ENCODE measurements at places on chromosomes 11 and 22.

DNA sequence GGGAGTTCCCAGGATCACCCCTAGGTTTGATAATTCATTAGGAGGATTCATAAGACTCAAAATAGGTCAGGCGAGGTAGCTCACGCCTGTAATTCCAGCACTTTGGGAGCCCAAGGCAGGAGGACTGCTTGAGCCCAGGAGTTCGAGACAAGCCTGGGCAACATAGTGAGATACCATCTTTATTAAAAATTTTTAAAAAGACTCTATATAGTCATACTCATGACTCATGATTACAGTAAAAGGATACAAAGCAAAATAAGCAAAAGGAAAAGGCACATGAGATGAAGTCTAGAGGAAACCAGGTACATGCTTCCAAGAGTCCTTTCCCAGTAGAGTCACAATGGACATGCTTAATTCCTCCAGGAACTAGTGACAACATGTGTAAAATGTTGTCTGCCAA is 13.9 kb upstream of the PTS start:
- DNase-seq = no peak

GRCh38 chr22:49774499-49775151 is 53.0 kb downstream of the BRD1 start:
- no peak for DNase-seq

DNA sequence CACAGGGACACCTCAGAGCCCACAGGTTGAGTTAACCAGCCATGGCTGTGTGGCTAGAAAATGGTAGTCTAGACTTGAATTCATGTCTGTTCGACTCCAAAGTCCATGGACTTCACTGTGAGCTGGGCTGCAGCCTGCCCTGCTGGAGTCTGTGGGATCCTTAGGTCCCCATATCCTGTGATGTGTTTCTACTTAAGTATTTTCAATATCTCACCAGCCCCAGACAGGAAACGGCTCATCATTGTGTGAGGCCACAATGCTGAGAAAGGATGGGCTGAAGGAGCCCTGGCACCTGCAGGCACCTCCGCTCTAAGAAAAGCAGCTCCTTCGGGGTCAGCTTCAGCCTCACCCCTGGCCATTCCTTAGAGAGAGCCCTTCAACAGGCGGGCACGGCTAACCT is 93.1 kb downstream of the NAT10 start:
- DNase-seq = no peak

- DNase-seq = no peak
Observed at GRCh38 chr11:66042227-66042995, 6.5 kb downstream of the GAL3ST3 start.

DNA sequence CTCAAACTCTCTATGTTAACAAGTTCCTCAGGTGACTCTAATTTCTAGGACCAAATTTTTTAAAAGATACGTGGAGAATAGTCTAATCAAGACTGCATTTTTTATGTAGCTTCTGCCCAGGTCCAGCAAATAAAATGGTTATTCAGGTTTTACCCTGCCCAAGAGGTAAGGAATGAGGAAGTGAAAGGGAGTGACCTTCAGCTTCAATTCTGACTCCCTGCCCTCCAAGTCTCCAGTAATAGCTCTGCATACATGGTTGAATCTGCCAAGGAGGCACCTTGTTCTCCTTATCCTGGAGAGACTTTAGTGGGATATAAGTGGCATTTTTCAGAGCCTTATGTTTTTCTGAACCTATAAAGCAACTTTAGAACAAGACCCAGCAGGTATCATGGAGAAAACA is 15.5 kb downstream of the MUC15 start:
- DNase-seq = no peak

GRCh38 chr22:48449466-48450187 is 1378.0 kb downstream of the BRD1 start:
- no peak for DNase-seq

DNA sequence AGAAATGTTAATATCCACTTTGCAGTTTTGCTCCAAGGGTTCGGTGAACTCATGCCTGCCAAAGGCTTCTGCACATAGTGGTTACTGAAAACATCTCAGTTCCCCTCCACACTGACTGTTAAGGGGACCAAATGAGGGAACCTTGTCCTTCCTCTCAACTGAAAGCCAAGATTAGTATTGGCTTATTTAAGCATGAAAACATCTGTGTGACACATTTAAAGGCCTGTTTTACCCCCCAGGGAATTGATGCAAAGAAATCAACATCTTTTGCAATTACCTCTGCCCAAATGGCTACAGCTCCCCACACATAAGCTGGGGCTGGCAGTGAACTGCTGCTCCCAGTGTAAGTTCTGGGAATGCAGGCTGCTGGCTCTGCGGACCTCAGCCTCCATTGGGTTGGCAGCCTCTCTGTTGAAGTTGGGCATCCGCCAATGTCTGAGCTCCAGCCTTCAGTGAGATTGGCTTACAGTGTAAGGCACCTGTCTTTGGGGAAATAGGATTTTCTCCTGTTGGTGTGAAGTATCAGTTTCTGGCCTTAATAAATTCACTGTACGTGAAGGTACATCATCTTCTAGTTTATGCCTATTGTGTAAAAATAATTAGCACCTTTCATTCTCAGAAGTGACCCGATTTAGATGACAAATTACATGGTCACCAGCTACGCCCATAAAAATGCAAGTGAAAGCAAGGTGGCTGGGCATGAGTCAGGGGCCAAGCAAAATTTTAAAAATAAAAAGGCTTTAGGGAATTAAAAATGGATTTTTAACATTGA is 213.4 kb upstream of the SYN3 start:
- peak; percentile 82 for DNase-seq

GRCh38 chr11:95716266-95716665 is 73.3 kb downstream of the FAM76B start:
- DNase-seq = no peak

- DNase-seq = no peak
Observed at GRCh38 chr11:26677566-26677965, 44.3 kb downstream of the SLC5A12 start.

GRCh38 chr22:50729391-50730012 is 8.5 kb upstream of the ACR start:
- no peak for DNase-seq

DNA sequence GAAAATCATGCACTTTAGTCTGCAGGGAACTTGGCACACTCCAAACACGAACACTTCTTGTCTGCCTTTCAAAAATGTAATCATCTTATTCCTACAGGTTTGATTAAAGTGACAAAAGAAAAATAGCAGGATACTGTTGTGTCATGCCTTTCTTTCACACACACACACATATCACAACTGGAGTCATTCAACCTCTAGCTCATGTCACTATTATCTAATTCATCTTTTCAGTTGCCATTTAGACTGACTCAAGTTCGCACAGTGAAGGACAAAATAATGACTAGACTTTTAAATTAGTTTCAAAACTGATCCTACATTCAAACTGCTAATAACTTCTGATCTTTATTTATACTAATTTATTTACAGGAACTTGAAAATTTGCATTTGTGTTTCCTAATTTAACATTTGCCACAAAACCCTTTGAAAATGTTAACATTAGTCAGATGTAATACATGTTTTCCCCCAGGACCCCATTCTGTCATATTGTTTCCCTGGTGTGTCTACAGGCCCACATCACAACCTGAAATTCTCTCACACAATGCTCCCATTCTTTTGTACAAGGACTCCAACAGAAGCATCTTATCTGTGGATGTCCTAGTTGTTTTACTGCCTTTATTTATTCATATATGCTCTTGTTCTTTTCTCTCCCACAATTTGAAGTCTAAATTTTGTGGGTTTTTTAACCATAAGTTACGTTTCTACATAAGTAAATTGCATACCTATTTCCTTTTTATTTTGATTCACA is 171.1 kb downstream of the GRIA4 start:
- DNase-seq = no peak

DNA sequence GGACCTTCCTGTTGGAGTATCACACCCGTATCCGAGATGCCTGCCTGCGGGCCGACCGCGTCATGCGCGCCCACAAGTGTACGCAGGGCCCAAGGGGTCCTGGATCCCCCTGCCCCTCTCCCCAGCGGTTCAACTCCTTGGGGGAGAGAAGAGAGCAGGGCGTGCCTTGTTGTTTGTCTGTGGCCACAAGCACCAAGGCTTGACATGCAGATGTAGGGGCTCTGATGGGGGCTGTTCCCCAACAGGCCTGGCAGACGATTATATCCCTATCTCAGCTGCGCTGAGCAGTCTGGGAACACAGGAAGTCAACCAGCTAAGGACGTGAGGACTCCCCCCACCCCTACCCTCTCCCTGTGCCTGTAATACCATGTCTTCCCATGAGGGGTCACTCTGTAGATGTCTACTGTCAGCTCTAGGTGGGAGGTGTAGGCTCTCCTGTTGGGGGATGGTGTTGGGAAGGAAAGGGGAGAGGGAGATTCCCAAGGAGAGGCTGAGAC is 6.8 kb downstream of the CFL1 start:
- no peak for DNase-seq

- no peak for DNase-seq
Observed at GRCh38 chr22:34324763-34325162, 404.5 kb upstream of the LARGE1 start.

GRCh38 chr11:128098781-128099180 is 488.6 kb downstream of the ETS1 start:
- DNase-seq = no peak

DNA sequence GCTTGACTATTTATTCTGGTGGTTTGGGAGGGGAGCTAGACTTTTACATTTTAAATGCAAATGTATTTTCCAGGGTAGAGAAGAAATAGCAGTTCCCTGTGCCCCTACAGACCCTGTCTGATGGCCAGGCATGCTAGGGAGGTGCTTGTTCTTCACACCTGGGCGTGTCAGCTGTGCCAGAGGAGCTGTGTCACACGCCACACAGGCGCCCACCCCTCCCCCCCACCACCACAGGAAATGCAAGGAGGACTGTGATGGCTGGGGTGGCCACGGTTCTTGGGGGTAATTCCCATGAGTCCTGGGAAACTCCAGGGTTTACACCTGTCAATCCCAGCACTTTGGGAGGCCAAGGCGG is 82.2 kb downstream of the FLI1 start:
- no peak for DNase-seq

DNA sequence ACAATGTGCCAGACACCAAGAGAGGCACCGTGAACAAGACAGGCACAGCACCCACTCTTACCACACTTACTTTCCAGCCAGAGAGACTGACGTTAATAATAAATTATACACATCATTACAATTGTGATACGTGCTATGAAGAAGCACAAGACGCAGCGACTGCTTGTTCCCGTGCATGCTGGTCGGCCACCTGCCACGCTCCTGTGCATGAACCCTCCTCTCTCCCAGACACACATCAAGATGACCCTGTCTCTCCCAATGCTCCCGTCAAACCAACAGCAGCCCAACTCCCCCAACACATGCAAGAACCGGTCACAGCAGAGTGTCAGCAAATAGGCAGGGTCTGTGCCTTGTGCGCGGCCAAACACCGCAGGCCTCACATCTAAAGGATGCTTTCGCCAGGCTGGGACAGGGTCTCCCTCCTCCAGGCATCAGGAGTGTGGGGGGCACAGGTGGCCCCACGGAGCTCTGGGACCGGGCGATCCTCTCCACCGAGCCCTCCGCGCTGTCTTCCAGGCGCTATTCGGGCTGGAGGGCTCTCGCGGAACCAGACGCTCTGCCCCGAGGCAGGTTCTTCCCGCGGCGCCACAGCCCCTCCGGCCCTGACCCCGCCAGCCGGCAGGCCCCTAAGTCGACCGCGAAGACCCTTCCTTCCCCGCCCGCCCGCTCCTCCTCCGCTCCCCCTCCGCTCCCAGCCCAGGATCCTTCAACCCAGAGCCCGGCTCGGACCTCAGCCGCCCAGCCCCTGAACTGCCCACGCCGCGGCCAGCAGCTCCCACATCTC is 533 bp downstream of the SERGEF start:
- DNase-seq = peak; percentile 27

DNA sequence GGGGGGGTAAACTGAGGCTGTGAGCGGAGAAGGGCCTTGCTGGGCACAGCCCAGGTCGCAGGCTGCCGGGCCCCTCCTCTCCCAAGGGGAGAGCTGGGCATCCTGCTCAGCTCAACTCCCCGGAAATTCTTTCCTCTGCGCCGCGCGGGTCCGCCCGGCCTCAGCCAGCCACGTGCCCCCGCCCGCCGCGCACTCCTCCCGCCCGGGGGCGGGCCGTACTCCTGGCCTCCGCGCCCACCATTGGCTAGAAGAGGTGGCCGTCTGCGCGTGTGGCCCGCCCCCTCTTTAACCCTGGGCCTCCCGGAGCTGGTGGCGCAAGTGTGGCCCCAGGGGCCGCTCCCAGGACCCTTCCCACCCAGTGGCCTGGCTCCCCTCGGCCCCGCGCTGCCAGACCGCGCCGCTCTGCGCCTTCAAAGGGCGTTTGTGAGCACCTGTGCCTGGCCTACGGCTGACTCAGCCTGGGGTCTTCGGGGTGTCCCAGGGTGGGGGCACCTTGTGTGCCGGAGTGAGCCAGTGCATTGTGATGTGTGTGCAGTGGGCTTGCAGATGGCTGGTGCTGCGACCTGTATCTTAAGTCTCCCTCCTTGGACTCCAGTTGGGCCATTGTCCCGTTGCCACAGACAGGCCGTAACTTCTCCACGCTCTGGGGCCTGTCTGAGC is 2.0 kb downstream of the MRGPRF start:
- DNase-seq = peak; percentile 88

DNA sequence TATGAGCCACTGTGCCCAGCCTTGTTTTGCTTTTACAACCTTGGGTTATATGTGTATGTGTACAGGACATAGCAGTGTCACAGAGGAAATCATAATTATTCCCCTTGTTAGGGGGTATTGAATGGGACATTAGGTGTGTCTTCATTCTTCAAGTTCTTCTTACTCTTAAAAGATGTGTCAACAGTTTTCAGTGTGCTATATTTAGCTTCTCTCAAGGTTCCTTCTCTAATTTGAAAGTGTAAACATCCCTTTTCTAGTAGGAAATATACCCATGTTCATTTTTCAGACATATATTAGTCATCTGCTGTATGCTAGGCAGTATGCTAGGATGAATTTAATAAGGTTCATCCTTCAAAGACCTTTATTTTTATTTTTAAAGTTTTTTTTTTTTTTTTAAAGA is 17.1 kb downstream of the PCF11 start:
- DNase-seq = no peak

GRCh38 chr22:37503850-37504249 is 15.4 kb downstream of the CARD10 start:
- DNase-seq = no peak

DNA sequence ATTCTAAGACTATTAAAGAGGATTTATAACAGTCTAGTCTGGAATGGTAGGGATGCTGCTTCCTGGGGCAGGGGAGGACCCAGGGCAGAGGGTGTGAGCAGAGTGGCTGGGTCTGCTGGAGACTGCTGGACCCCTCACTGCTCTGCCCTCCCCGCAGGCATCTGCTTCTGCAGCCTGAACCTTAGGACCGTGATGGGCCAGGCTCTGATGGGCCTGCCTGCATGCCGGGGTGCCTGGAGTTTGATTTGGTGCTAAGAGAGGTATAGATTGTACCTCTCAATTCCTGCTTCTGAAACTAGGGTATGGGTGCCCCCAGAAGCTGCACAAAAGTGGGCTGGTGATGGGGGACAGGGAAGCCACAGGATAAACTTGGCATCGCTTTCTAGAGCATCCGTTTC is 54.9 kb downstream of the CD82 start:
- peak; percentile 9 for DNase-seq

GRCh38 chr11:8314916-8315315 is 51.2 kb upstream of the LMO1 start:
- DNase-seq = peak; percentile 12

GRCh38 chr11:86811637-86812321 is 11.4 kb downstream of the PRSS23 start:
- no peak for DNase-seq
